ENCODE measurements at places on chromosomes 12 and 14.
A peak's percentile ranks its signal among the peaks of the same experiment; 100 is the strongest.

GRCh38 chr14:103500148-103500990 is 22.3 kb downstream of the CKB start:
- peak; percentile 91 for DNase-seq

GRCh38 chr12:107318556-107318805 is 225.1 kb upstream of the CRY1 start:
- DNase-seq: no peak

DNA sequence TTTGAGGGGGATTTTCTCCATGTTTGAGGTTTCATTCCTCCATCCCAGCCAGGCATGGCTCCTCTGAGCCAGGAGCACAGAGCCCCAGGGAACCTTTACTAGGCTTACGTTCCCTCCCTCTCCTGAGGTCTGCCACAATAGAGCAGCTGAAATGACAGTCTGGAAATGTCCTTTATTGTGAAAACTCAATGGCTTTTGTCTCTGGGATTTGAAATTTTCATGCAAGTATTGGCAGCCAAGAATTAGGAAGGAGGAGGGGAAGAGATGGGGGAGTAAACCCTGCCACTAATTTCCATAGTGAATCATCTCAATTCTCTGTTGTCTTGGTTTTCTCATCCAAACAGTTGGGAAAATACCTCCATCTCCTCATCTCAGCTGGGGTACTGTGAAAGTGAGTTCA is 2.6 kb upstream of the PLEKHG3 start:
- DNase-seq: no peak

- no peak for DNase-seq
These were observed 1.4 kb downstream of the SIX1 start for GRCh38 chr14:60647837-60648248.

DNA sequence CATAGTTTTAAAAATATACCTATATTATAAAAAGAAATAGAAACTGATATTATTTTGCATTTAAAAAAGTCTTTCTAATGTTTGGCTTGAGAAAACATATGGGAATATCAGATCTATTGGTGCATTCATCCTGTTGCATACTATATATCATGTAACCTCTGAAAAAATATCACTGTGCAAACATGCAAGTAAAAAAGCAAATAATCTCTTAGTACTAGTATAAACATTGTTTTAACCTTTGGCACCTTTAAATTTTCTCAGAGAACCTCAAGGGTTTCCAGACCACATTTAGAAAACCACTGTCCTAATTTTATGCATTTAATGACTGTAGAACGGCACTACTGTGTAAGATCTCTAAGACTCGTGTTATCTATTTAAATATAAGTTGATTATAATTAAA is 416.8 kb downstream of the LRFN5 start:
- no peak for DNase-seq

DNA sequence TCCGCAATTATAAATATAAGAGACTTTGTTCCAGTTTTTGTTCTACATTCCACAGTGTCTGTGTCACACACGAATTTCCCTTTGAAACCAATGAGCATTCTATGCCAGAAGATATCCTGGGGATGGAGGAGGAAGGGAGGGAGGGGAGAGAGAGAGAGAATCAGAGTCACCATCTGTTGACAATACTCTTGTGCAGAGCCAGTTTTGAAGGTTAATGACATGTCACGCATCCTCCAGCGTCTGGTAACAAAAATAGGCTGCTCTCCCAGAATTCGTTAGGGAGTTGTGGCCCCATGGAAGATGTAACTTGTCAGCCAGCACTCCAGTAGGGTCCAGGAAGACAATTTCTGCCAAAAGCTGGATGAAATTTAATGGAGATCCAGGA is 213.5 kb upstream of the KRR1 start:
- DNase-seq: no peak

DNA sequence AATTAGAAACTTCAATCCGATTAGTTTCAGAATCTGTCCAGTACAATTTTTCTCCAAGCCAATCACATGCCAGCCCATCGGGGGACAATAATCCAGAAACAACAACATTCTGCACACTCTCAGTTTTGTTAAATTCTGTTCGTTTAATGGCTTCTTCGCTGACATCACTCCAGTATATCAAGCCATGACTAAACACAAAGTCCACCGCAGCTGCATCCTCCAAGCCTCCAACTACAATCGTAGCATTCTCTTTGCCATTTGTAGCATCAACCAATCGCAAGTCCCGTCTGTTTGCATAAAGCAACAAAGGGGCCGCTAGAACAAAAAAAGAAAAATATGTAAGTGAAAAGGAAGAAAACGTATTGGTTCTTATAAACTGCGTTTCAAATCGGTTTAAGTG is 22.5 kb downstream of the LRP6 start:
- no peak for DNase-seq

- no peak for DNase-seq
These were observed 119.9 kb upstream of the OVCH1 start for GRCh38 chr12:29617407-29617803.

DNA sequence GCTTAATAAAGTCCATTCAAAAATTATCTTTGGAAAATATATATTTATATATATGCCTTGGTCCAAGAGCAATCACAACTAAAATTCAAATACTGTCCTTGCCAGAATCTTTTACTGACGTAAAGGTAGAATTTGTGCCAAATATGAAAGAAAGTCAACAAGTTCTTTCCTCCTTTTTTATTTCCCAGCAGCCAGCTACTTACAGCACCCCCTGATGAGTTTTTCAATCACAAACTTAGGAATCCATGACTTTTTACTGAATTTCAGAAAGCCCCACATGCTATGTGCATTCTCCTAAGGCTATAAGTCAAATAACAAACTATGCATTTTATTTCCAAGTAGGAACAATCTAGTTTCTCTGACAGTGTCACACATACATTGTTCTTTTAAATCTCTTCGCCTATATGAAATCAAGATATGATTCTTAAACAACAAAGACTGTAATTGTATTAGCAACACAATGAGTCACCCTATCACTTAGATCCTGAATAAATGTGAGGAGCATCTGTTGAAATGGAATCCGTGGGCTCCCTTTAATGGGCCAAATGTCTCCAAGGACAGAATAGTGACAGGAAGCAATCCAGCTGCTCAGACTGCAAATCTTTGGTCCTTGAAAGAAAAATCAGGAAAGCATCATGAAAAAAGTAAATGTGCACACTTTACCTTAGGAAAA is 271.4 kb downstream of the DUSP6 start:
- no peak for DNase-seq

DNA sequence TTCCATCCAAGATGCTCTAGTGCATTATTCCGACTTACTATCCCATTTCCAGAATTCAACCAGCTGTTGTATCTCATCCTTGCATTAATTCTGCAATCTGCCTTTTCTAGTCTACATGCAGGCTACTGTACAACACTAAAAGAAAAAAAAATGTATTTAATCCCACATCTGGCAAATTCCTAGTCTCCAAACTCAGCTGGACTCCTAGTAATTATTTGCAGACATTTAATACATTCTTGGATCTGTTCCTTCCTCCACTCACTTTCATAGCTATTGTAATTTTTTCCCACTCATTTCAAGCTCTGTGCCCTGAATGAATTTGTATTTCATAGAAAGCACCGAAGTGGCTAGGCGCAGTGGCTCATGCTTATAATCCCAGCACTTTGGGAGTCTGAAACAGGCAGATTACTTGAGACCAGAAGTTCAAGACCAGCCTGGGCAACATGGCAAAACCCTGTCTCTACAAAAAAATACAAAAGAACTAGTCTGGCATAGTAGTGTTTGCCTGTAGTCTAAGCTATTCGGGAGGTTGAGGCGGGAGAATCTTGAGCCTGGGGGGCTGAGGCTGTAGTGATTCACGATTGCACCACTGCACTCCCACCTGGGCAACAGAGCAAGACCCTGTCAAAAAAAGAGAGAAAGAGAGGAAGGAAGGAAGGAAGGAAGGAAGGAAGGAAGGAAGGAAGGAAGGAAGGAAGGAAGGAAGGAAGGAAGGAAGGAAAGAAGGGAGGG is 39.5 kb upstream of the YAF2 start:
- no peak for DNase-seq

GRCh38 chr14:105315211-105315721 is 718 bp downstream of the PACS2 start:
- peak; percentile 61 for DNase-seq

- no peak for DNase-seq
These were observed 7.0 kb downstream of the NID2 start for GRCh38 chr14:52061890-52062289.

GRCh38 chr12:12294215-12295005 is 27.6 kb upstream of the LRP6 start:
- DNase-seq: no peak

DNA sequence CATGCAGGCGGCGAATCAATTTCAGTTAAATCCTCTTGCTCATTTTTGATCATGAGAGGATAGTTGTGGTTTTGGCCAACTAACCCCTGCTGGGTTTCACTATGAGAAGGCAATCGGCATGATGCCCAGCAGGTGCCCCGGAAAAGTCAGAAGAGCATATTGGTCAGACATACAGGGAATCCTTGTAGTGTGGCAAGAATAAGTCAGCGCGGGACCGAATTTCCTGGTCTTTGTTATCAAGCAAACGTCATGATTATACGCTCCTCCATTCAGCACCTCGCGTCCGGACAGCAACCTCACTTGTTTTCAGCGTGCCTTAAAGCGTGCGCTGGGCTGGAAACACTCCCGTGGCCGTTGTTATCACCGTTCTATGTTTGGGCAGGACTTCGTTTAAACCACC is 1.8 kb downstream of the TBC1D30 start:
- DNase-seq: peak; percentile 80

DNA sequence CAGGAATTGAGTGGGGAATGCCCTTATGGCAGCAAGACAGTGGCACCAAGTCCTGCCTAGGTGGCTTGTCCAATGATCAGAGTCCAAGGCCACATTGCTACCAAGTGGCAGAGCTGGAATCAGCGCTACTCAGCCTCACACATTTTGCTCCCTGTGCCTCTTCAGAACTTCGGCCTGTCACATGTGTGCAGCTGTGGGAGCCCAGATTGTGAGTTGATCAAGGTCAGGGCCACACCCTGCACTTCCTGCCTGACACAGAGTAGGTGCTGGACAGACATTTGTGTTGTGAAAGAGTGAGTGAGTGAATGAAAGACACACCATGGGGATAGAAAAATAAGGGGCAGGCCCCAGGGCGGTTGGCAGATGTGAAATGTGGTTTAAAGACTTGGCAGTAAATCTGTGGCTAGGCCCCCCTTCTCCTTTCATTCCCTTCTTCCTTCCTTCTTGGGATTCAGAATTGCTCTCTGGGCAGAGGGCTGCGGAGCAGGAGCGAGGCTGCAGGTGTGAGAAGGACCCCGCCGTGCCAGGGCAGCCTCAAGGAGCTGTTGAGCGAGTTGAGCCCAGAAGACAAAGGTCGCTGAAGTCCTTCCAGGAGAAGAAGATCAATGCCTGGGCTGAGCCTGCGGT is 83.5 kb downstream of the SLC25A47 start:
- peak; percentile 69 for DNase-seq

DNA sequence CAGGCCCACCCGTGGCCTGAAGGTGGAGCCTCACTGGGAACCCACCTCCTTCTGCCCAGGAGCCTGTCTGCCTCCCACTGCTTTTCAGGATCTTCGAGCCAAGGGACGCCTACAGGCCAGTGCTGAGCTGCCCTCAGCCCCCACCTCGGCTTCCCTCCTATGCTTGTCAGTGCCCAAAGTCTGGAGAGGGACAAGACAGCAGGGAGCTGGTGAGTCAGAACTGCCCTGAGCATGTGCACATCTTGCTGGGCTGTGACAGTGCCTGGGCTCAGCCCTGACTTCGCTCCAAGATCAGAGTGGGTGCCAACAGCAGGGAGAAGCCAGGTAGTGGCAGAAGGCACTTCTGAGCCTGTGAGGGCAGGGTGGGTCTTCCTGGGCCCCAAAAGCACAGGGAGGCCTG is 286.8 kb downstream of the AEBP2 start:
- DNase-seq: no peak

DNA sequence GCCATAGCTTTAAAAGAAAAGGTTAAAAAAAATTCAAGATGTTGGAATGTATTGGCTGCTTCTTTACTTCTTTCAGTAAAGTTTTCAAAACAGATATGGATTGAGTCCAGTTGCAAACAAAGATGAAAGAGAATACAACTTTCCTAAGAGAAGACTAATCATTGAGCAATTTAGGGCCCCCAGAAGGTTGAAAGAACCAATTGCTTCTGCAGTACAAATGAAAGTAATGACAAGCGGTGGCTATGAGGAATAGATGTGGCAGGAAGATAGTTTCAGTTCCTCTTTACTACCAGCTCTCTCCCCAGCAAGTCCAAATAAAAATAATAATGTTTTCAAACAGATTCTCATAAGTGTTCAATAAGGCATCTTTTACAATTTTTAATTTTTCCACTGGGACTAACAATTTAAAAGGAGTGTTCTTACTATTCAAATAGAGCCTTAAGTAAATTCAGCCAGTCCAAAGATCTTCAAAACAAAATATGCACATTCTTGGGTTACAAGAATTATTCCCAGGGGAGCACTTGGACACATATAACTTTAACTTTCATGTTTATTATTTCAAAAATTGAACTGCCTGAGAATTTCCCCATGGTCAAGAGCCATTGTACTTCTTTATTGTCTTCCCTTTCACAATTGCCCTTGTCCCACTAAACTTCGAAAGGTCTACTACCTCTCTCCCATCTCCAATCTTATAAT is 62.3 kb upstream of the PPP1R12A start:
- no peak for DNase-seq

- no peak for DNase-seq
These were observed 19.6 kb downstream of the HIGD1C start for GRCh38 chr12:50971946-50972345.

DNA sequence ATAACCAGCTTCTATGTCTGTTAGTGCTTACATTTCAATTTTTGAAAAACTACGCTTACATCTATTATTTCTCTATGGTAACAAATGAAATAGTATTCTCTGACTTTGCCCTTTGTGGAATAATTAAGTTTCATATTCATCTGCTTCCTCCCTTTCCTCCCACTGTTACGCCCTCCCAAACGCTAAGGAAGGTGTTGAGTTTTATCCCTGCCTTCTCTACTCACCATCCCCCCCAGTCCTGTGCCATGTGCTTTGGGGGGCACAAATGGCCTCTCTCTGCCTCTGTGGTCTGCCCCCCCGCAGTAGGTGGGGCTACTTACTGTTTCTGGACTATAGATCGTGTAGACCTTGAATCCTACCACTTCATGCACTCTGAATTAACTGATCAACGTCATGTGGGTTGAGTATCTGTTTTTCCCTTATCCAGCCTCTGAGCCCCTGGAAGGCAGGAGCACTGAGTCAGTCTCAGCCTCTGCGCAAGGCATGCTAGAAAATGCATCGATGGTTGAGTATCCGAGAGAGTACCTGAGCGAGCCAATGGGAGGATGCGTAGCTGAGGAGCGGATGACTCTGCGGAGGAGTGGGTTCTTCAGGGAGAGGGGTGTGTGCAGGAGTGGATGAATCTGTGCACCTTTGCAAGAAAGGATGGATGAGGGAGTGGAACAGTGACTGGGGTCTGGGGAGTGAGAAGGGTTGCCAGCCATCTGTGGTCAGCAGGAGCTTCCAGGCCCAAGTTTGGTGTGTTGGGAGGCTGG is 114.5 kb upstream of the RTL1 start:
- no peak for DNase-seq

GRCh38 chr12:15735837-15736615 is 53.2 kb downstream of the EPS8 start:
- no peak for DNase-seq
